NCI-H82 (cell line): ENCODE measurements at places on chromosomes 2 and 18.
A peak's percentile ranks its signal among the peaks of the same experiment; 100 is the strongest.

- peak; percentile 16 for DNase-seq
These were observed 95.7 kb upstream of the SERTAD2 start for GRCh38 chr2:64749446-64749845.

DNA sequence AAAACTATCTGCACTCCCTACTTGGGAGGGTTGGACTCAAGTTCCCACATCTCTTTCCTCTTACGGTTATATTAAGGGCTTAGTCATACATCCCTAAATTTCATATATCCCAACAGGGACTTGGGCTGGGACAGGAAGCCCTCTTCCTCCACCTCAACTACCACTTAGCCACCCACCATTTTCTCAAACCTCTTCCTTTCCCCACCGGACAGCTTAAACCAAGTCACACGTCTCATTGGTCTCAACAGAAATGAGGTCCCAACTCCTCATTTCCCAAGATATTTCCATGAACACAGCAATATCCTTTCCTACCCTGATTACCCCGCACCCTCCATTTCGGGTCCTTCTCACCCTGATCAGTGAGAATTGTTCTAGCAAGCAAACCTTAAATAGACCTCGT is 736 bp downstream of the ZSCAN30 start:
- DNase-seq, result peak; percentile 16

DNA sequence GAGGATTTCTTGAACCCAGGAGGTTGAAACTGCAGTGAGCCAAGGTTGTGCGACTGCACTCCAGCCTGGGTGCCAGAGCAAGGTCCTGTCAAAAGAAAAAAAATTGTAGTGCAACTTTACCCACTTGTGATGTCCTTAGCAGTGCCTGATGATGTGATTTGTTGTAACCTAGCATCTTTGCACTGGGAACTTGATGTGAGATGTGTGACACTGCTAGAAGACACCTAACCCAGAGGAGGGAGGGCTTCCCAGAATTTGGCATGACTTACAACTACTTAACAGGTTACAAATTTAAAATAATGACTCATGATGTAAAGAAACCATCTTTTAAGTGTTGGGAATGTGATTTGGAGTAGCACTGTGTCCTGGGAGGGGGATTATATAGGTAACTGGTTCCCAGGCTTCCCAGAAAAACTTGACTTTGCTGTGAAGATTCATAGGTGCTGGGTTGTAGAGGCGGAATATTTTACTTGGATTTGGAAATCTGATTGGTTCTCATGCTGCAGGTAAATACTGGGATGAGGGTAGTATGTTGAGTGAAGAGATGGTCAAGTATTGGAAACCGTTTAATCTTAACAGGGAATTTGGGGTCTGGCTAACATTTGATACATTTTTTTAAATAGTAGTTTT is 3.7 kb downstream of the EEF1B2 start:
- peak; percentile 7 for DNase-seq

- no peak for DNase-seq
These were observed 20.2 kb downstream of the CRACDL start for GRCh38 chr2:98915751-98916358.

- DNase-seq, result no peak
These were observed 1186.3 kb upstream of the CELF4 start for GRCh38 chr18:38751898-38752297.

- DNase-seq, result no peak
These were observed 8.2 kb downstream of the MALL start for GRCh38 chr2:110107092-110108079.

GRCh38 chr2:188629753-188630527 is 338.3 kb downstream of the GULP1 start:
- no peak for DNase-seq

GRCh38 chr18:46920067-46920466 is 2.7 kb downstream of the KATNAL2 start:
- DNase-seq, result peak; percentile 32

- DNase-seq, result no peak
These were observed 48.7 kb upstream of the FZD7 start for GRCh38 chr2:201984800-201985525.

GRCh38 chr2:148599109-148599991 is 45.2 kb upstream of the EPC2 start:
- DNase-seq, result no peak

DNA sequence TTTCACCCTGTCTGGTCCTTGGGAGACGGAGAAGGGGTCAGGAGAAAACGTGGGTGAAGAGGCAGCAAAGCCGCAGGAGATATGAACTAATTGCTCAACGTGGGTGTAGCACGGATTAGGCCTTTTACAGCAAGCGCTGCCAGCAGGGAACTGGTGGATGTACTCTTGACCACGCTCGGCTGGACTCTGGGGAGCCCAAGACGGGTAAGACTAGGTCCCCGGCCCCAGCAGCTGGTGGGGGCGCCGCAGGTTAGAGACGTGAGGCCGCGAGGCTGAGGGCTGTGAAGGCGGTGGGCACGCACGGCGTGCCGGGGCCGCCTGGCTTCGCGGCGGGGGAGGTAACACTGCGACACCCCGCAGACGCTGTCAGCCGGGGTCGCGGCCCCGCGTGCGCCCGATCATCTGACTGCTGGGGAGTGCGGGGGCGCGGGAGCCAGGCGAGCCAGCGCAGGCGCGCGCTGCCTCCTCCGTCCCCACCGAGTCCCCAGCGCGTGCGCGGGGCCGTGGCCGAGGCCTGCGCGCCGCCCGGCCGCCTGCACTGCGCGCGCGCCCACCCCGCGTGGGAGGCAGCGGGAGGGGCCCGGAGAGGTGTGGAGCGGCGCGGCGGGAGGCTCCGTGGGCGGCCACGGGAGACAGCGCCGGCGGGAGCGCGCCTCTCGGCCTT is at the start of gene CLIP4:
TSS of gene CLIP4 (plus strand) at position 470 of the 664 bp plus-strand sequence. CDS start 5,974 bp downstream, outside the sequence.
- DNase-seq, result peak; percentile 76

GRCh38 chr2:130342020-130342532 is 621 bp upstream of the IMP4 start:
- peak; percentile 97 for DNase-seq

DNA sequence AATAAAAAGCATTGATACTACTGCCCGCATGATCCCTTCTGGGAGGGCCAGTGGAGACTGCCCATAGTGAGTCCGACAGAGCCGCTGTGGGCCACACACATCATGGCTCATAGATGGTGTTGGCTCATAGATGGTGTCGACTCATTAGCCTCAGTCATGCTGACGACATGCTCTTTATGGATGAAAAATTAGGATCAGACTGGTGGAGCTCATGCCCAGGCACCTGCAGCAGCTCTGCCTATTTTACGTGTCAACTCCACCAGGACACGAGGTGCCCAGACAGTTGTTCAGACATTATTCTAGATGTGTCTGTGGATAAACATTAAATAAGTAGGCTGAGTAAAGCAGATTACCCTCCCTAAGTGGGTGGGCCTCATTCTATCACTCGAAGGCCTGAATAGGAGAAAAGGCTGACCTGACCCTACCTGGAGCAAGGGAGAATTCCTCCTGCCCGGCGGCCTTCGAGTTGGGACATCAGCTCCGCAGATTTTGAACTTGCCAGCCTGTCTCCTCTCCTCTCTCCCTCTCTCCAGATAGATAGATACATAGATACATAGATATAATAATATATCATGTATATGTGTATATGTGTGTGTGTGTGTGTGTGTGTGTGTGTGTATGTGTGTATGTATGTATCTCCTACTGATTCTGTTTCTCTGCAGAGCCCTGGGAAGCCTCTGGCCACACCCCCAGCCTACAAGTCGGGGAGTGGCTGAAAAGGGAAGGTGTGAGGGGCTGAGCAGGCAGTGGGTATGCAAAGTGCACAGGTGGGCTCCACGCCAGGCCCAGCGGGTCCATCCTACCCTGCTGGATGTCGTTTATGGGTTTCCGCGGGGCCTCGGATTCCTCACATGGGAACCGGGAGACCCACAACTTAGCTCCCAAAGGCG is 13.6 kb upstream of the TEX51 start:
- no peak for DNase-seq

- DNase-seq, result no peak
These were observed 17.7 kb upstream of the SP3 start for GRCh38 chr2:173982918-173983317.

- DNase-seq, result no peak
These were observed 202.6 kb upstream of the ARL4C start for GRCh38 chr2:234699456-234699855.

- no peak for DNase-seq
These were observed 10.7 kb downstream of the FN1 start for GRCh38 chr2:215425021-215425782.

GRCh38 chr18:54254265-54254758 is 15.0 kb upstream of the POLI start:
- DNase-seq, result no peak

DNA sequence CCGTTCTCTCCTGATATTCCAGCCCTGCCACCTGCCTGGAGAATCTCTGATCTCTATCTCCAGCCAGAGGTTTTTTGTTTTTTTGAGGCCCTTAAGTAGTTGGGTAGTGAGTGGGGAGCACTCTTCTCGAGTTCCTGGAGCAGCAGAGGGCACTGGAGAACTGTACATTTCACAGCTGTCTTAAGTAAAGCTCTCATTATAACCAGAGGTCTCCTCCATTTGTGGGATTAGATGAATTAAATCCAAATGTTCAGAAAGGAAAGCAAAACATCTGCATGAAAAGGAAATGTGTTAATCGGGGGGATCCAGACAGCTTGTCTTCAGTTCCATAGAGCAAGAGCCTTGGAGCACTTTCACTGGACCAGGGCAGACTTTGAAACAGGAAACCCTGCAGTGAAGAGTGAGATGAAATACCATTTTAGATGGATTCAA is 32.8 kb downstream of the AOX1 start:
- DNase-seq, result peak; percentile 74

DNA sequence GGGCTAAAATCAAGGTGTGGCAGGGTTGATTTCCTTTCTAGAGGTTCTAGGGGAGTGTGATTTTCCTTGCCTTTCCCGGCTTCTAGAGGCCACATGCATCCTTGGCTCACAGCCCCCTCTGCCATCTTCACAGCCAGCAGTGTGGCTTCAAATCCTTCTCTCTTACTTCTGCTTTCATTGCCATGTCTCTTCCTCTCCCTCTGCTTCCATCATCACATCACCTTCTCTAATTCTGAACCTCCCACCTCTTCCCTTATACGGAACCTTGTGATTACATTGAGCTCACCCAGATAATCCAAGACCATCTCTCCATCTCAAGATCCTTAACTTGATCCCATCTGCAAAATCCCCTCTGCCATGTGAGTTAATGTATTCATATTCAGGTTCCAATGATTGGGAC is 56.2 kb upstream of the RMDN2 start:
- no peak for DNase-seq

DNA sequence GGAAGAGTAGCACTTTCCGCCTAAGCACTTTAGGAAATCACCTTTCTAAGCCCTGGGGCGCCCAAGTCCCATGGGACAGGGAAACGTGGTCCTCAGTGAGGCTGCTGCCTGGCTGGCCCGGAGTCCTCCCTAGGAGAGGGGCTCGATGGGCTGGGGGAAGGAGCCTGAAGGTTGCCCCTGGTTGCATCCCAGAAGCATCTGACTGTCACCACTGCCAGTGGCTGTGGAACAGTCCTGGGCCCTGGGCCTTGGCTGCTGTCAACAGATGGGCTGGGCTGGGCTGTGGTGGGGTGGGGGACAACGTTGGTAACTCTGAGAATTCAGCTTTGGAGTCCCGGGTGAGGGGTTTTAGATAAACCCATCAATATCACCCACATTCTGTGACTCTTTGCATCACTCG is 22.5 kb downstream of the ASB1 start:
- no peak for DNase-seq

DNA sequence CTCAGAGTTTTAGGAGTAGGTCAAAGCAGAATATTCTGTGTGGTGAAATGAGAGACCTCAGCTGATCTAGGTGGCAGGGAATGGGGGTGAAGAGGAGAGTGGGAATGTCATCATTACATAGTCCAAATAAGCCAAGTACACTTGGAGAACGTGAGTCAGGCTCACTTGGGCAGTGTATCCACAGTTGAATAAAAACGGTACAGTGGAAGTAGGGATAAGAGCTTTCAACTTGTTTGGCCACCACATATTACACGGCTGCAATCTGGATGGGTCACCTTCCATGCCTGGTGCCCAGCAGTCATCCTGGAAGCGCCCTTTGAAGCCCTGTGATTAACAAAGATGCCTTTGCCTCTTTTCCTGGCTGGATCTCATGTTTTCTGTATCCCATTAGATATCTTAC is 28.6 kb downstream of the MIB1 start:
- DNase-seq, result no peak

DNA sequence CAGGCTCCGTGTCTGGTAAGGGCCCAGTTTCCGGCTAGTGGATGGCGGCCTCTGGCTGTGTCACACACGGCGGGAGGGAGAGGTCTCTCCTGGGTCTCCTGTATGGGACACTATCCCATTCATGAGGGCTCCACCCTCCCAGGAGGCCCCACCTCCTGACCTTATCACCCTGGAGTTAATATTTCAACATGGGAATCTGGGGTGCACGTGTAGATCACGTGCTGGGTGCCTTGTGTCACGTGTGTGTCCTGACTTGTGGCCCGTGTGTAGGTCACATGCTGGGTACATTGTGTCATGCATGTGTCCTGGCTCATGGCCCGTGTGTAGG is 9.9 kb downstream of the NEU4 start:
- DNase-seq, result no peak

GRCh38 chr2:98027538-98027937 is 31.8 kb upstream of the TMEM131 start:
- DNase-seq, result no peak

- peak; percentile 67 for DNase-seq
These were observed 234.7 kb downstream of the PRKCE start for GRCh38 chr2:45886171-45886663.

GRCh38 chr2:226351711-226352110 is 447.9 kb downstream of the IRS1 start:
- no peak for DNase-seq

DNA sequence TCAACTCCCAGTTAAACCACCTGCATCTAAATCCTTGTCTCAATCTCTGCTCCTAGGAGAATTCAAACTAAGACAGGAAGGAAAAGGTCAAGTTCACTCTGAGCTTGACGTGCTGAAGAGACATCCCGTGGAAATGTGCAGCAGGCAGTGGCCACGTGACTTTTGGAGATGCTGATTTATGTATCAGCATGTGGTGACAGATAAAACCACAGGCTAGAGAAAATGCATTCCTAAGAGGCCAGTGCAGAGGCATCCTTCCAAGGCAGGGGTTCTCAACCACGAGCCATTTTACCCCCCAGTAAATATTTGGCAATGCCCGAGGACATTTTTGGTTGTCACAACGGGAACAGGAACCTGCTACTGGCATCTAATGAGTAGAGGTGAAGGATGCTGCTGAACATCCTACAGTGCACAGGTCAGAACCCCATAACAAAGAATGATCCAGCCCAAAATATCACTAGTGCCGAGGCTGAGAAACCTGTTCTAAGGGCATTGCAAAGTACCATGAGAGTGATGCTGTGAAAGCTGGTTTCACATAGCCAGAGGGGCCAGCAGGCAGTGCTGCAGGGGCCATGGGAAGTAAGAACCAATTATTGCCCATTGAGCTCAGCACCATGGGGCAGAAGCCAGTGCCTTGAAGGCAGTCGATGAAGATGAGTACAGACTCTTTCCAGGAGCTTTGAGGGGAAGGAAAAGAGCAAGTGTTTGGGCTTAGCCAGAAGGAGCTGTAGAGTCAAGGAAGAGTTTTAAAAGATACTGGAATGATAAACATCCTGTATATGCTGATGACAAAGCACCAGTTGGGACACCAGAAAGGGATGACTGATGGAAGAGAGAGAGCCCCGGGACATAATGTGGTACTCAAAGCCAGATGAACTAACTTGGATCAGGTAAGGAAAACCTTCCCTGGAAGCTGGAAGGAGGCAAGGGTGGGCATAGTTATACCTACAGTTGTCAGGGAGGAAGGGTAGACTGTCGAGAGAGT is 174.6 kb downstream of the HAUS1 start:
- no peak for DNase-seq
